ENCODE measurements at places on chromosomes 1 and 21. TPM values are rescaled to one million over a fixed set of nuclear protein-coding genes. Genes with fewer than 3 reads are reported as not detected.

The AK4 gene
- 90.4 TPM for total RNA-seq

The PARS2 gene
- total RNA-seq: 6.3 TPM

The AMPD1 gene
- 0.23 TPM for total RNA-seq

The FMO4 gene
- 1.4 TPM for total RNA-seq

The SLC22A15 gene
- total RNA-seq: 0.25 TPM

The PLA2G2C gene
- total RNA-seq: 0.43 TPM

The EPB41 gene
- 130 TPM for total RNA-seq

The CTSS gene
- 44.8 TPM for total RNA-seq

The MEX3A gene
- total RNA-seq: 0.48 TPM

The SEC16B gene
- total RNA-seq: not detected

The LRRN2 gene
- total RNA-seq: 0.05 TPM

The ST6GALNAC3 gene
- 0.73 TPM for total RNA-seq

The NOS1AP gene
- 0.35 TPM for total RNA-seq

The ZCCHC17 gene
- 23.9 TPM for total RNA-seq

The KRTAP13-4 gene
- not detected for total RNA-seq

The C1orf226 gene
- total RNA-seq: 0.16 TPM

The PRDM16 gene
- total RNA-seq: not detected

The TLR5 gene
- total RNA-seq: 0.21 TPM

The SPATA45 gene
- total RNA-seq: not detected

The RGS13 gene
- total RNA-seq: not detected

The ILDR2 gene
- total RNA-seq: 9.1 TPM

The BTF3L4 gene
- 37.8 TPM for total RNA-seq

The NDUFS5 gene
- 220 TPM for total RNA-seq

The RBM15 gene
- total RNA-seq: 63.2 TPM

The TCHH gene
- 0.05 TPM for total RNA-seq

The UBE2G2 gene
- 103 TPM for total RNA-seq

The HCRTR1 gene
- total RNA-seq: not detected

All from activated CD4-positive, alpha-beta T cell treated with anti-CD3 and anti-CD28 coated beads for 36 hours (primary cell).